Peyer's patch (tissue), 4 donors: ENCODE measurements at places on chromosomes 2 and 18. TPM values are rescaled to one million over a fixed set of nuclear protein-coding genes. Genes with fewer than 3 reads are reported as not detected.

The EGR4 gene
- not detected for total RNA-seq

DNA sequence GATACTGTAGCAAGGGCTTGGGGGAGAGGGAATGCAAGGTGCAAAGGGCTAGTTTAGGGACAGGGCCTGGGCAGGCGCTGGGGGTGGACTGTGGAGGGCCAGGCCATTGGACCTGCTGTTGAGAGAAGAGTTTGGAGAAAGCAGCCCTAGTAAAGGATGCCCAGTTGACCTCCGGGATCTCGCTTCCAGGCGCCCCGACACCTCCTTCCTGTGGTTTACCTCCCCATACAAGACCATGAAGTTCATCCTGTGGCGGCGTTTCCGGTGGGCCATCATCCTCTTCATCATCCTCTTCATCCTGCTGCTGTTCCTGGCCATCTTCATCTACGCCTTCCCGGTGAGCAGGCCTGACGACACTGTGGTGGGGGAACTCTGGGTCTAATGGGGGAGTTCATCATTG, 229.0 kb downstream of the DYSF start:
- H3K4me1 ChIP-seq, result no peaks in the 10 kb centered on the region
- H3K36me3 ChIP-seq, result no peaks in the 10 kb centered on the region
- no peak for DNase-seq
- no peak overlapping the region for H3K4me3 ChIP-seq
- H3K27me3 ChIP-seq, result no peaks in the 10 kb centered on the region

GRCh38 chr18:58338961-58339592, 289.8 kb downstream of the ALPK2 start:
- peaks cover 32% of the 10 kb centered on the region for H3K36me3 ChIP-seq
- DNase-seq, result no peak
- H3K27me3 ChIP-seq, result no peaks in the 10 kb centered on the region
- H3K4me3 ChIP-seq, result no peak overlapping the region

DNA sequence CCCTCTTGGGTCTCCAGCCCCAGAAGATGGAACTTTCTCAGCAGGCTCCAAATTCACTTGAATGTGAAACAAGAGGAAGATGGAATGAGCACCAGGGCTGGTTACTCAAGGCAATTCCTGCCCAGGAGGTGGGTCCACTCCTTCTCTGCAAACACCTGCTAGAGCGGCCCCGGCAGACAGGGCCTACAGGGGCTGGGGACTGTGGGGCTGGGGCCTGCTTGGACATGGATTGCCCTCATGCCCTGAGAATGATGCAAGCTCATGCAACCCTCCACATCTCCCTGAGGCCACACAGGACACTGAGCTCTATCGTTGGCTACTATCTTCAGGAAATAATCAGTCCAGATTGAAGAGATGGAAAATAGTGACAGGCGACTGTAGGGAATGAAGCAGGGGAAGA, 39.1 kb downstream of the TFCP2L1 start:
- H3K27me3 ChIP-seq, result no peaks in the 10 kb centered on the region
- no peak overlapping the region for H3K27ac ChIP-seq
- DNase-seq, result no peak
- no peak overlapping the region for H3K4me3 ChIP-seq

DNA sequence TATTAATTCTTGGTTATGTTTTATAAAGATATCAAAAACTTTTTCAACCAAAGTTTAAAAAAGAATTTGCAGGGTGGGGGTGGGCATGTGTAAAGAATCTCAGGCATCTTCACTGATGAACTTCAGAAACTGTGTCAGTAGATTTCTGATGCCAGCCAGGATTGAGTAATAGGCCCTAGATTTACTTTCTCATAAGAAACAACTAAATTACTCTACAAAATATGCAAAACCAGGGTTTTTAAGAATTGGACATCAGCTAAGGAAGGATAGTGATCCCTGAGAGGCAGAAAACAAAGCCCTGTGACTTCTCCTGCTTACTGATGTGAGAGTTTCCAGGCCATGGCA, 11.9 kb upstream of the IL1R1 start:
- H3K27ac ChIP-seq, result no peak overlapping the region
- DNase-seq, result no peak
- no peak overlapping the region for H3K4me3 ChIP-seq
- H3K27me3 ChIP-seq, result no peaks in the 10 kb centered on the region

The ACADL gene
- 2.5 TPM for total RNA-seq

The LOXHD1 gene
- not detected for total RNA-seq

The SRD5A2 gene
- not detected for total RNA-seq

The SERPINB7 gene
- not detected for total RNA-seq

GRCh38 chr18:59514203-59514602, 155.1 kb upstream of the LMAN1 start:
- no peaks in the 10 kb centered on the region for H3K4me1 ChIP-seq
- no peaks in the 10 kb centered on the region for H3K36me3 ChIP-seq
- H3K27ac ChIP-seq, result no peak overlapping the region
- no peak overlapping the region for H3K4me3 ChIP-seq

DNA sequence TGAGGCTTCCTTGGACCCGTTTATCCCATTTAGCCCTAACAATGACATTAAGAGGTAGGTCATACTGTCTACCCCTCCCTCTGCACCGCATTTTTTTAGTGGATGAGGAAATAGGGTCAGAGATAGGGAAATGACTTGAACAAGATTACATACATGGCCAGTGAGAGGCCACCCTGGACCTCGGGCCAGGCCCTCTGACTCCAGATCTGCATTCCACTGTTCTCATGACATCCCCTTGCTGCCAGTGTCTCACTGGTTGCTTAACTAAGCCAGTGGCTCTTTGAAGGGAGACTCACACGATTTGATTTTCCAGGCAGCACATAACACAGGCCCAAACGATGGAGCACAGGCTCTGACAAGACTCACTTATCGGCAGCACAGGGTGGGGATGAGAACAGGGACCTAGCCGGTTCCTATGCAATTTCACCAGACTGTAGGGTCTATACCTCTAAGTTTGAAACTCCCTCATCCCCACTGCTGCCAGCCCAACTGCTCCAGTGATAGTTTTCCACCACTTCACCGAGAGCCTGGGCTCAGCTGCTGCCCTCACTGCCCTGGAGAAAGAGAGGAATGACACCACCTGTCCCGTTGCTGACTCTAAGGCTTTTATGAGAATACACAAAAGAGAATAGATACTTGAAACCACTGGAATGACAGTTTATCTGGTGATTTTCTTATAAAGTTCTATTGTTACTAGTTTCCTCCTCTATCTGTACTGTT, 82.5 kb downstream of the TMEM247 start:
- H3K4me3 ChIP-seq, result no peak overlapping the region
- DNase-seq, result no peak
- H3K27ac ChIP-seq, result no peak overlapping the region
- peaks cover 10% of the 10 kb centered on the region for H3K4me1 ChIP-seq
- no peaks in the 10 kb centered on the region for H3K36me3 ChIP-seq

DNA sequence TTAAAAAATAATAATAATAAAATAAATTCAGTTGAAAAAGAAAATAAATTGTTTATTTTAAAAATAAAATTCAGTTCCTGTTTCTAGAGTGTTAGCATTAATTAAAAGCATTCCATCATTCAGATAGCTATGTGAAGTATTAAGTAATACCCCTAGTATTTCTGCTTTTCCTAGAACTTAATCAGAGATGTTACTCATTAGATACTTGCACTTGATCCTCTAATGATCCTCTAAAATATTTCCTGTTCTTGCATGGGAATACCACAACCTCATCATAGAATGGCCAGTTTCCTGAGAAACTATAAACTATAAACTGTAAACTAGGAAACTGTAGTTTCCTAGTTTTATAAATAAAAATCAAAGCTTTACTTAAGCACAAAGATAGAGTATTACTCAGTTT, 11.1 kb upstream of the CNNM3 start:
- no peaks in the 10 kb centered on the region for H3K4me1 ChIP-seq
- no peak overlapping the region for H3K27ac ChIP-seq
- H3K36me3 ChIP-seq, result peaks cover 52% of the 10 kb centered on the region
- DNase-seq, result no peak
- H3K4me3 ChIP-seq, result no peak overlapping the region
- no peaks in the 10 kb centered on the region for H3K27me3 ChIP-seq

- H3K36me3 ChIP-seq, result no peaks in the 10 kb centered on the region
- H3K4me3 ChIP-seq, result no peak overlapping the region
- no peaks in the 10 kb centered on the region for H3K4me1 ChIP-seq
- no peak for DNase-seq
- no peaks in the 10 kb centered on the region for H3K27me3 ChIP-seq
Observed at GRCh38 chr2:167861574-167862193, 385.7 kb downstream of the STK39 start.
